ENCODE measurements at places on chromosomes 6 and 20. TPM values are rescaled to one million over a fixed set of nuclear protein-coding genes. Genes with fewer than 3 reads are reported as not detected.

LPIN3 gene
- 0.77 TPM for total RNA-seq

HEBP2 gene
- 49.5 TPM for total RNA-seq

GRCh38 chr6:39642270-39642669 lies 82.9 kb downstream of the KIF6 start:
- no peak for DNase-seq

CLPSL2 gene
- not detected for total RNA-seq

- no peak for DNase-seq
These were observed 75.7 kb downstream of the BMP7 start for GRCh38 chr20:57190536-57191264.

DNA sequence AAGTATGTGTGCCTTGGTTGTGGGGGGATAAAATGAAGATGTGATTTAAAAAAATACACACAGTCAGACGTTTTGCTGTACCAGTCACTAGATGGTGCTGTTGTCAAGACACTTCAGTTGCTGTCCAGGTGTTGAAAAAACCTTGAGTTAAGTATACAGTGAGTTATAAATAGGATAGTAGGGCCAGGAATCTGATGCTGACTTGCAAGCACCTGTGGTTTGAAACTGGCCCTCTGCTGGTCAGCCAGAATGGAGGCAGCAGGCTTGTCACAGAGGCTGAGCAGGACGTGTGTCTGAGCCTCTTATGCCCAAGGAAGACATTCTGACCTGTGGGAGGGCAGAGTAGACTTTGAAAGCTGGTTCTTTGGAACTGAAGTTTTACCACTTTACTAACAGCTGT lies 27.8 kb downstream of the RNF8 start:
- peak; percentile 16 for DNase-seq

SIGLEC1 gene
- total RNA-seq, result not detected

ANGPT4 gene
- not detected for total RNA-seq

DNA sequence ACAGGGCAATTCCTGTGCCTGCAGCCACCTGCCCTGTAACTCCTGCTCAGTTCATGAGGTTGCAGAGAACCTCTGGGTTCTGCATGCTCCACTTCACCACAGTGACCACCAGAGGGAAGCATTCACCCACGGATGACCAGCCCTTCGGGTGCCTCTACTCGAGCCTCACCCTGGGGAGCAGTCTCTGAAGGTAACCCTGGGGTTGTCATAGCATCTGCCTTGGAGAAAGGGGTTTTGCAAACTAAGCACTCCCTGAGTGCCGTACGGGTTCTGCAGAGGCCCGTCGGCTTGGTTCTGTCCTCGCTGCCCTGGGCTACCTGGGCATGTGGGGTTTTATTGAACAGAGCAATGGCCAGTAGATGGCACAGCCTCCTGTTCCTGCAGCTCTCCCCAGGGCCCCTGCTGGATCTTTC lies 10.2 kb upstream of the CST5 start:
- peak; percentile 71 for DNase-seq

- peak; percentile 21 for DNase-seq
These were observed 891 bp downstream of the RSPO3 start for GRCh38 chr6:127119102-127120022.

GRCh38 chr20:10922941-10923340 lies 249.1 kb upstream of the JAG1 start:
- DNase-seq, result no peak

DNA sequence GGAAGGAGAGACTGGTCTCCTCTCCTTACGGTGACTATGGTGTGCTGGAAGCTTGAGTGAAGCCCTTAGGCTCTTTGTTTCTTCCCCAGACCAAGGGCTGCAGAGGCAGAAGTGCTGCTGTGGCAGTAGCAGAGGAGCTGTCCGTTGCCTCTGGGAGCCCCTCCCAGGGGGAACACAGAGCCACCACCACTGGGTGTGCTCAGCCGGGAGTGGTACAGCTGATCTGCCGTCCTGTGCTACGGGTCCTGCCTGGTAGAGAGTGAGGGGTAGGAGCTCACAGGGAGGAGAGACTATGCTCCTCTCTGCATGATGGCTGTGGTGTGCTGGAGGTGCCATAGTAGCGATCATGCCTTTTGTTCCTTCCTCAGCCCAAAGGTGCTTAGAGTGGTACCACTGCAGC lies 318.7 kb downstream of the DOK5 start:
- no peak for DNase-seq

CALHM6 gene
- total RNA-seq, result 3.4 TPM

GRCh38 chr6:152348116-152348515 lies 289.0 kb downstream of the SYNE1 start:
- no peak for DNase-seq

GRCh38 chr20:19653327-19653726 lies 104.7 kb upstream of the RIN2 start:
- DNase-seq, result no peak

DNA sequence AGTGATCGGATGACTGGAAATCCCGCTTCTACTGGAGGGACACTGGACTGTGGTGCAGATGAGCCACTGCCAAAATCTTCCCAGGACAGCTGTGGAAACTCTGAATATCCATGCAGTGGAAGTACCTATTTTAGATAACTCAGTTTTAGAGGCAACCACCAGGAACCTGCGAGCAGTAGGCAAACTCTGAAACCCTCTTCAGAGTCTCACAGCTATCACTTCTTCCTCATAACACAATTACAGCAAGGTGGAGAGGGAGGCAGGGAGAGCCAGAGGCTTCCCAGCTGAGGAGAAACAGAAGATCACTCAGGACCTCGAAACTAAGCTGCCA lies 322.8 kb upstream of the NT5E start:
- no peak for DNase-seq

TRIM15 gene
- 1.6 TPM for total RNA-seq

CCDC167 gene
- total RNA-seq, result 65.2 TPM

- no peak for DNase-seq
These were observed 295.5 kb upstream of the PRDM1 start for GRCh38 chr6:105790635-105791034.

ROMO1 gene
- total RNA-seq, result 142 TPM

TREML4 gene
- not detected for total RNA-seq
